H7 (cell line): ENCODE measurements at places on chromosomes 11 and 22.

DNA sequence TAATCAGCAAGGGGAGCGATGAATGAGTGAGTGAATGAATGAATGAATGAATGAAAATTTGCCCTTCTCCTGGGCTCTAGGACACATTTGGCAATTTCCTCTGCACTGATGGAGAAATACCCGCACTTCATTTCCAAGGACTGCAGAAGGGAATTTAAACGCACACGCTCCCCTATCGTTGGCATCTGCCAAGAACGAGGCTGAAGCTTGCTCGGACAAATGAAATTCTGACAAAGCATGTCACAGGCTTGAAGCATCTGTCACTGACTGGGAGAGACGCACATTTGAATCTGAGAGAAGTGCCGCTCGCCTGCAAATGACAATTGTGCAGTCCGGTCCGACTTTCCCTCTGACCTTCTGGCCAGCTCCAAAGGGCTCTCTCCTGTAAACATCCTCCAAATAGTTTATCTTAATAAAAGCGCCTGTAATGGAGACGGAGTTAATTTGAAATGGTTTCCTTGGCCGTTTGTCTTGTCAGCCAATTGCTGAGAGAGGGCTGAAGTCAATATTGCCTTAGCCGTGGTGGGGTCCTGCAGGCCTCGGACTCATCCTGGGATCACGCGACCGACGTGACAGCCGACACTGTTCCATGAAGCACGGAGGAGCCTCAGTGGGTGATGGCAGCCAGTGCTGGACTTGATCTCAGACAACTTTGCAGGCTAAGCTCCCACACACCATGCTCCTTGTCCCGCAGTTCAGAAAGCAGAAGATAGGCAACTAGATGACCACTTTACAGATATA lies 260.7 kb downstream of the MN1 start:
- no peak for DNase-seq

DNA sequence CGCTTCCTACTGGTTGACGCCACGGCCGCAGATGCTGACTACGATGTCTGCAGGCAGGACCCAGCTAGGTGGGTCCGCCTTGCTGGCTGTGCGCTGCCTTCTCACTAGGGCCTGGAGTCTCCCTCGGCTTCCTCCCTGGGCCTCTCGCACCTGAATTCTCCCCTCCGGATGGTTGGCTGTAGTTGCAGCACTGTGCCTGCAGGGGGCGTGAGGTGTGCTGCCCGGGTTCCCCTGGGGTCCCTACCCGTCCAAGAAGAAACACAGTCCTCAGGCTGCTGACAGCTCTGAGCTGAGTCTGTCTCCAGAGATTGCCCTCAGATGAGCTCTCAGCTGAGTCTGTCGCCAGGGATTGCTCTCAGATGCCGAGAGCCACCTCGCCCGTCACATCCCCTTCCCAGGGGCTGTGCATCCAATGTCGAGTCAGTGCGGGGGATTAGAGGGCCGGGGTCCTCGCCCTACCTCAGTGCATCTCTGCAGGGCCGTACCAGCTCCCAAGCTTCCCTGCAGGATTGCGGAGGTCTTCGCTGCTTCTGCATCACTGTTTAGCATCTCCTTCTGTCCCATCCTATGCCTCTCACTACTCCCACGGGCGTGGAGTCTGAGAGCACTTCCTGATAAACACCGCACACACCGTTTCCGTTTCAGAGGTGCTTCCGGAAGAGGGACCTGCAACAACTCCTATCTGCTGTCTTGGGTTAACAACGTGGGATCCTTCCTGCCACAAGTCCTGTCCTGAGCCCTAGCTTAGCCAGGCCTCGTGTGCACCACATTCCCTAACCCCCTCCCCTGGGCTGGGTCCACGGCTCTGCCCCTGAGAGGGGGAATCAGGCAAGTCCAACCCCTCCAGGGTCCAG lies 196.9 kb downstream of the CSNK2A3 start:
- peak; percentile 92 for DNase-seq

- DNase-seq, result no peak
These were observed at the start of gene OSM for GRCh38 chr22:30266445-30267381. OSM (minus strand) TSS chr22:30266851; CDS start chr22:30266799, 52 bp downstream.

GRCh38 chr11:63227521-63228107 lies 15.8 kb downstream of the SLC22A25 start:
- no peak for DNase-seq

GRCh38 chr11:102288725-102289083 lies 28.6 kb upstream of the BIRC3 start:
- no peak for DNase-seq

- peak; percentile 25 for DNase-seq
These were observed 51.6 kb downstream of the ST14 start for GRCh38 chr11:130211144-130211543.

- no peak for DNase-seq
These were observed 246.4 kb upstream of the PDGFD start for GRCh38 chr11:104410336-104410735.
